ENCODE measurements at places on chromosomes 5 and 9.
A peak's percentile ranks its signal among the peaks of the same experiment; 100 is the strongest.

GRCh38 chr5:141694479-141694878, 12.4 kb upstream of the ARAP3 start:
- DNase-seq, result no peak

GRCh38 chr5:91225848-91226686, 157.1 kb downstream of the ARRDC3 start:
- DNase-seq, result no peak

DNA sequence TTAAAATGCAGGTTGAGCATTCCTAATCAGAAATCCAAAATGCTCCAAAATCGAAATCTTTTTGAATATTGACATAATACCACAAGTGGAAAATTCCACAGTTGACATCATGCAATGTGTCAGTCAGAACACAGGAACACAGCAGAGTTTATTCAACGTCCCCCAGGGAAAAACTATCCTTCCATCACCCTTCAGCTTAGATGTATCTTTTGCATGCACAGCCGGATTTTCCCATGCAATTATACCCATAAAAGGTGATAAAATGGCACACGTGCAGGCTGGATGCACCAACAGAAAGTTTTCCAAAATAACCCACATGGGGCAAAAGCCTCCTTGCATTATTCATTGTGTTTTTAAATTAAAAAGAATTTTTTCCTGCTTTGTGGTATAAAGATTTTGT, 71.2 kb downstream of the RAB24 start:
- DNase-seq, result no peak

- DNase-seq, result no peak
Observed at GRCh38 chr5:96572864-96573512, 89.2 kb upstream of the CAST start.

DNA sequence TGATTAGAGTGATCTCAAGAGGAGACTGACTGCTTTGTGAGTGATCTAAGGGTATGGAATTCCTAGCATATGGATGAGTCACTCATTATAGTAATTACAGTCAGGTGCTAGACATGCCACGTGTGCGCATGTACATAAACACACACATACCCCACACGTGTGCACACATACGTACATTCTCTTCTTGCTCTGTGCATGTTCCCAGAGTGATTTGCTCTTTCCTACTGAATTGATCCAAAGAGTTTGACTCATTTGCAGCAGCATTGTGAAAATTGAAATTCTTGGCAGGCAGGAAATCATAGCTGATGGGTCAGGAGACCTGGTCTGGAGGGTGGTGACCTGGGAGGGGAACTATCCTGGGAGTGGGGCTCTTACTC, 63.8 kb downstream of the ANGPTL2 start:
- DNase-seq, result no peak

DNA sequence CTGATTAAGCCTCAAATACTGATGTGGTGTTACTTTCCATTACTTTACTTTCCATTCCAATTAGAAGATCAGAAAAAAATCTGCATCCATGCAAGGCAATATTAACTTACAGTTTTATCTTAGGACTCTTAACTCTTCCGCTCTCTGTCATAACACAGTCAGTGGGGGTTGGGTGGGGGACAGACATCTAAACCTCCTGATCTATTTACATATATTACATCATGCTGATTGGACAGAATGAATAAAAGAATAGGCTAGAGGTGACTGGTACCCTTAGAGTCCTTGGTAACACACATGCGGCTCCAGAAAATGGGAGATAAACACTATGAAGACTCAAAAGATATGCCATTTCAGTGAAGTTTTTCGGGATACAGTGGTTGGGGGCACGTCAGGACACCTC, 27.6 kb downstream of the RAPGEF6 start:
- no peak for DNase-seq

- DNase-seq, result no peak
Observed at GRCh38 chr9:32635362-32635761, at the start of gene TAF1L. Gene TAF1L, minus strand, starts transcription at chr9:32635669. Its CDS starts 90 bp downstream, at chr9:32635579.

DNA sequence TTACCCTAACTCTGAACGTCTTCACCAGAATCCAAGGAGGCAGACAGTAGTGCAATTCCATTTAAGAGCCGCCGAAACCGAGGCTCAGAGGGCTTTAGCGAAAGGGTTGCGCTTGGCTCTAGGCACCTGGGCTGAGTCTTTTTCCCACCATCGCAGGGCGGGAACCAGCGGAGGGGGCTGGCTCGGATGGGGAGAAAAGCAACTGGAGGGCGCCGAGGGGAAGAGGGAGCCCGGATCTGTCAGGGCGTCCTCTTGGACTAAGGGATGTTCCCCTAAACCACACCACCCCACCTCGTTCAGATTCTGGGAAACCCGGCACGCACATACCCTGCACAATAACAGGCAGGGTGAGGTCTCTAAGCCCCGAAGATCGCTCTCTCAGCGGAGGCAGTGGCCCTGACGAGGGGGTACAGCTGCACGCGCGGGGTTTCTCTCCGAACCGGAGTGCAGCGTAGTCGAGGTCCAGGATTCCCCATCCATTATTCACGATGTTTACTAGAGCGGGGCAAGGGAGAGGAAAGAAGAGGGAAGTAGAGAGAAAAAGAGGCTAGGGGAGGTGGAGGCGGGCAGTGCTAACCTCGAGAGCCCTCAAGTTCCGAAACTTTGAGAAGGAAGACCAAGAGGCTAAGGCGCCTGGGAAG, 1.3 kb upstream of the POU4F3 start:
- DNase-seq, result no peak

- no peak for DNase-seq
Observed at GRCh38 chr9:37937366-37937765, 33.4 kb upstream of the SLC25A51 start.

DNA sequence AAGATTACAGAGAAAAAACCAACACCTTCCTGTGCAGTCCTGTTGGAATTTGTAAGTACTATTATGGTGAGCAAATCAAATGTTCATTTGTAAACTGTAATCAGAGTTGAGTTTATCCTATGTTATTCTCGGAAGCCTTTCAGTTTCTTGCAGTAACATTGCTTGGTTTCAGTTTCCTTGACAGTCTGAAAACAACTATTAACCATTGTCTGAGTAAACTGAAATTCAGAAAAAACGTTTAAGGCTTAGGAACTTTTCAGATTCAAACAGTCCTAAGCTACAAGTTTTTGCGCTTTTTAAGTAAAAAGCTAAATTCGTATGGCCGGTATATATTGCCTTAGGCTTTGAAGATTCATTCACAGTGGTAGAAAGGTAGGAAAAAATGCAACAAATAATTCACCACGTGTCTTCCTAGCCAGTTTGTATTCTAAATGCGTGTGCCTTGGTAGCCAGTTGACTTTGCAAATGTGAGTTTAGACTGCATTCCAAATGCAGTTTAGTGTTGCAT, 2.5 kb downstream of the GPBP1 start:
- DNase-seq, result peak; percentile 10

DNA sequence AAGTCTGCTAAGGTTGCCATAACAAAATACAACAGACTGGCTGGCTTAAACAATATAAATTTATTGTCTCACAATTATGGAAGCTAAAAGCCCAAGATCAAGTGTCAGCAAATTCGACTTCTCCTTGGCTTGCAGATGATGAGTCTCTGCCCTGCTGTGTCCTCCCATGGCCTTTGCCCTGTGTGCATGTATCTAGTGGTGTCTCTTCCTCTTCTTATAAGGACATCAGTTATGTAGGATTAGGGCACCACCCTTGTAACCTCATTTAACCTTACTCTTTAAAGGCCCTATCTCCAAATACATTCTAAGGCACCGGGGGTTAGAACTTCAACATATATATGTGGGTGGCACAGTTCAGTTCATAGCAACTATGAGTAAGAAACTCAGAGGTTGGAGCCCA, 157.9 kb upstream of the RASA1 start:
- DNase-seq, result no peak

DNA sequence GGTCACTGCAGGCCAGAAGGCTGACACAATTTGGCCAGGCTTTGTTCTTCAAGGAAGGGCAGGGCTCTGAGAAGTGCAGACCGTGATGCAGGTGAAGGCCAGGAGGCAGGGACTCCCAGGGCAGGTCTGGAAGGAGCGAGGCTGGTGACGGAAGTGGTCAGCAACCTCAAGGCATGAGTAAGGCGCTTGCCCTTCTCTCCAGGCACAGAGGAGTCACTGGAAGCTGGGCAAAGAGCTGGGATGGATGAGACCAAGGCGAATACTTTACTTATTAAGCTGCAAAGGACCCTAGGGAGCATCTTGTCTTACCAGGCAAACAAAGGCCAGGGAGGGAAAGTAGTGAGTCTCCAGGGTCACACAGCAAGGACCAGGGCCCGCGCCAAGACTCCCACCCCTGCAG, 18.6 kb downstream of the IRF1 start:
- DNase-seq, result no peak

GRCh38 chr9:96174371-96174770, 127.6 kb downstream of the HSD17B3 start:
- no peak for DNase-seq

DNA sequence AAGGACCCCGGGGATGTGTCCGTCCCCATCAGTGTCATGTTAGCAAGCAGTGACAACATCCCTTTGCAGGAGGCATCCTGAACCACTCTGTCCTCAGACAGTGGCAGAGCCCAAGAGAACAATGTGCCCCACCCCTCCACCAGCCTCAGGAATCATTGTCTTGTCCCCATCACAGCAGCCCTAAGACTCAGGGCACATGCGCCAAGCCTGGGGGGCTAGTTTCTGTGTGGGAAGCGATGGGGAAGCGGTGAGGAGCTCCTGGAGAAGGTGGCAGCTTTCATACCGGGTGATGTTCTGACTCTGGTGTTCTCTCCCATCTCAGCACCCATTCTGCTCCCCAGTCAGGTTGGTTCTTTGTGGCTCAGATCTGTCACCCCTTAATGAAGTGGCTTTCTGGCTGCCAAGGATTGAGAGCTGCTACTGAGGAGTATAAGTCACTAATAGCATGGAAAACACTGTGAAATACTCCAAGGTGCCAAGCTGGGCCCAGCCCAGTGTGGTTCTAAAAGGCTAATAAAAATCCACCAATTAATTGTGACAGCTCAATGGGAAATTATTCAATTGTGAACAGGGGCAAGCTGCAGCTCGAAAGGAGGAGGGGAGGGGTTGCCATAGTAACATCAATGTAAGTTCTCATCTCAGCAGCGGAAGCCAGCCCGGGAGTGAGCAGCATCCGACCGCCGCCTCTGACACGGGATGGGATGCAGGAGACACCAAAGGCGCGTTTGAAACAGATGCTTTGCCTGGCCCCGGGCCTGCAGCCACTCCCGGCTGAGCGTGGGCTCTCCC, 4.7 kb downstream of the QRFP start:
- DNase-seq, result no peak

DNA sequence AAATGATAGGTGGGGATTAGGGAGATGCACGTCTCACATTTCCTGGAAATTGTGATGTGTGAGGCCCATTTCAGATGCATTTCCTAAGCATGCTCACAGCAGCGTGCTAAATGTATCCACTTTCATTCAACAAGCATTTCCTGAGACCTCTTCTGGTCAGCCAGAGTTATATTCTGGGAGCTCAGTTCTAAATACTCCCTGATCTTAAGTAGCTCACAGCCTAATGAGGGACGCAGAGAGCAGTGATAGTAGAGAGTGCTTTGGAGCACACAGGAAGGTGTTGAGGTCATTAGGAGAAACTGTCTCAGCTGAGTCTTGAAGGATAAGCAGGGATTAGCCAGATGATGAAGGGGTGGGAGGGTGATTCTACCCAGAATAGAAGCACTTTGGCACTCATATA, 46.2 kb upstream of the FSD1L start:
- DNase-seq, result no peak

GRCh38 chr9:108473209-108474112, 382.3 kb downstream of the ACTL7B start:
- DNase-seq, result no peak

- no peak for DNase-seq
Observed at GRCh38 chr5:15267966-15268365, 232.0 kb upstream of the FBXL7 start.

- no peak for DNase-seq
Observed at GRCh38 chr9:86730163-86730928, 217.0 kb downstream of the GAS1 start.

DNA sequence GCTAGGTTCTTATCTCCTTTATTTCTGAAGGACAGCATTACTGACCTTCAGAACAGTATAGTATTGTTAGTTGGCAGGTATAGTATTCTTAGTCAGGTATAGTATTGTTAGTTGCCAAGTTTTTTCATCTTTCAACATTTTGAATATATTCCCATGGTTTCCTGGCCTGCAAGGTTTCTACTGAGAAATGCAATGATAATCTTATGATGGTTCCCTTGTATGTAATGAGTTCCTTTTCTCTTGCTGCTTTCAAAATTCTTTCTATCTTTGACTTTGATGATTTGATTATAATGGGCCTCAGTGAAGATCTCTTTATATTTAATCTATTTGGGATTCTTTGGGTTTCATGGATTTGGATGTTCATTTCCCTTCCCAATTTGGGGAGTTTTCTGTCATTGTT, 12.4 kb upstream of the HSDL2 start:
- DNase-seq, result no peak

DNA sequence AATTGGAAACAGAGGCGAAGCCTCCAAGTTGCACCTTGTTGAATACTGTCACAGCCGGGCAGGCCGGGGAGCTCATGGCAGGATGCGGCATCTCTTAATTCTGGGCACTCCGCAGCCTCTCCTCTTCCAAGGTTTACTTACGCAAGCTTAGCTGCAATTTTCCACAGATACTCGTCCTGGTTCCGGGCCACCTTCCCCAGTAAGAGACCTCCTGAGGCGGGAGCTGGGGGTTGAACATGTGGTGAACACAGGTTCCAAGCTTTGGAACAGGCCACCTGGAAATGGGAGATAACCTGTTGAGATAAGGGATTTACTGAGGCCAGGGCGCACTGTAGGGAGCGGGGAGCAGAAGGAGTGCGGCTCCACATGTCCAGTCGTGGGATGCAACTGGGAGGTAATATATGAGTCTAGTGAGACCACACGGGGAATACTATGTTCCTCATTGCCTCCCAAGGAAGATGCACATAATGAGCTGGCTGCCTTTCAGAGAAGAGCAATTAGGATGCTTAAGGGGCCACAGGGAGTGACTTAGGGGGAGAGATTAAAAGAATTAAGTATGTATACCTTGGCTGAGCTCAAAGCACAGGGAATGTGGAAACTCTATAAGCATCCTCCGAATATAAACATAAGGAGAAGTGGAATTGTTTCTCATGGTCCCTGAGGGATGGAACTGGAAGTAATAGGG, 335.2 kb downstream of the CWC27 start:
- DNase-seq, result no peak

GRCh38 chr9:87425202-87425601, 72.5 kb upstream of the DAPK1 start:
- no peak for DNase-seq

DNA sequence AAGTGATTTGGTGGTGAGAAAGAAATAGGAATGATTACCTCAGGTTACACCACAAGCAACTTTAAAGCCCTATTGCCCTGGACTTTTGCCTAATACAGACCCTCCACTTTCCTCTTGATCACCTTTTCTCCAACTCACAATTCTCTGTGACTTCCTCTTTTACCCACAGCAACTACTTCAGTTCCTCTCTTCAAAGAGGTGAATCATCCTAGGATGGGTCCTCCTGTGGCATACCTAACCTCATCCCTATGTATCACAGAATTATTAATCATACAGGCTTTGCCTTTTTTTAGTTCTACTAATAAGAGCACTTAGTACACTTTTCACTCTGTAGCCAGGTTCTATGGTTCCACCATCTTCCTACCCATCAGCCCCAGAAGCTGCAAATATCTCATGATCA, 19.6 kb upstream of the INSL6 start:
- no peak for DNase-seq

GRCh38 chr9:21395778-21396717, 10.8 kb upstream of the IFNA2 start:
- DNase-seq, result peak; percentile 45

- no peak for DNase-seq
Observed at GRCh38 chr5:143841446-143841845, 29.5 kb downstream of the HMHB1 start.

All from NCI-H526 treated with DMSO at 0.1 percent for 48 hours (cell line).